ENCODE measurements at places on chromosomes 1 and 21.

- no peak for DNase-seq
Observed at GRCh38 chr1:166920561-166921475, 44.8 kb upstream of the TADA1 start.

DNA sequence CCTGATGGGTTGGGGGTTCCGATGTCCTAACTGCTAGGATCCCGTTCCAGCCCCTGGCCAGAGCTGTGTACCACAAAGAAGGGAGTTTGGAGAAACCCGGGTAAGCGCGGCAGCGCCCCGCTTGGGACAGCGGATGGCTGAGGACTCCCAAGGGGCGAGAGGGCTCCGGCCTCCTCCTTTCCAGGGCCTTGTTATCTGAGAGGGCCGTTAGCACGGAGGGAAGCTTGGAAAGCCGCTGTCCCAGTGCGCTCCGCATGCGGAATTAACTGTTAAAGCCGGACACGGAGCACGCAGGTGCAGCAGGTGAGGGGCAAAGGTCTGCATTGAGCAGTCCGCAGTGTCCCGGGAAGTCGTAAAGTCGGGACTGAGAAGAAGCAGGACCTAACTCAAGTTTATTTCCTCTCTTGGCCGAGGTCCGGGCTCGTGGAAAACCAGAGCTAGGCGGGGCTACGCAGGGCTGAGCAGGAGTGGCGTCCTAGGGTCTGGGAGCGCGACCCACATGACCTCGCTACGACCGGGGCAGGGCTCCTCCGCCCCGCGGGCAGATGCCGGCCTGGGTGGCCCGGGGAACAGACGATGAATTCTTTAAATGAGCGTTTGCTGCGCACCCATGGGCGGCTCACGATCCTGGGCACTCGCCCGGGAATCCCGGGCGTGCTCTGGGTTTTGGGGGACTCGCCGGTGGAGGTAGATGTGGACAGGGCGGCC, 4.5 kb downstream of the LHX4 start:
- no peak for DNase-seq

- DNase-seq = no peak
Observed at GRCh38 chr1:232452736-232453440, 177.0 kb downstream of the SIPA1L2 start.

DNA sequence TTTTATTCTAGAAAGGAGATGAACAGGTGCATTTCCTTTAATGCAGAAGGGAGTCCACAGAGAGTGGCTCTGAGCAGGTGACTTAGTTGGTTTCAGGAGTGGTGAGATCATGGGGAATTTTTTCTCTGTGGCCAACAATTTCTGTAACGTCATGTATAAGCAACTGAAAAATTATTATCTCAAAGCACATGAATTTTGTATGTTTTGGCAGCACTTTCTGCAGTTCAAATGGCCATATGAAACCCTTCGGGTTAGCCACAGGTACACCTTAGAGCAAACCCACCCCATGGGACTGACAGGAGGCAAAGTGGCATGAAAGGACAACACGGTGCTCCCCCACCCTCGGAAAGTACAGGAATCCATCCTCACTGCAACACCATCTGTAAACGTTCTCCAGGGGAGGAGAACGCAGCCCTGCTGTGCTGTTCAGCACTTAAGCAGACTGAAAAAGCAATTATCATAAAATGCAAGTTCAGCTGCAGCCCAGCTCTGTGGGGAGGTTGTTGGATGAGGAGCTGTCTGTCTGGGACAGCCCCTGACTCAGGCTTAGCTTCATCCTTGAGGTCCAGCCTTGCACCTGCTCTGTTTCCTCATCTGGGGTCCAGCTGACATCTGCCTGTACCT, 55.8 kb upstream of the CLDN14 start:
- DNase-seq = no peak

- no peak for DNase-seq
Observed at GRCh38 chr1:30762930-30763650, 5.5 kb upstream of the LAPTM5 start.

GRCh38 chr1:92736395-92736794, 48.5 kb downstream of the EVI5 start:
- DNase-seq = peak; percentile 46
